ENCODE measurements at places on chromosomes 7 and 10. TPM values are rescaled to one million over a fixed set of nuclear protein-coding genes. Genes with fewer than 3 reads are reported as not detected.

GRCh38 chr10:76469675-76470074, 1038.3 kb downstream of the LRMDA start:
- DNase-seq = no peak

VWA2 gene
- total RNA-seq = 0.47 TPM

DNA sequence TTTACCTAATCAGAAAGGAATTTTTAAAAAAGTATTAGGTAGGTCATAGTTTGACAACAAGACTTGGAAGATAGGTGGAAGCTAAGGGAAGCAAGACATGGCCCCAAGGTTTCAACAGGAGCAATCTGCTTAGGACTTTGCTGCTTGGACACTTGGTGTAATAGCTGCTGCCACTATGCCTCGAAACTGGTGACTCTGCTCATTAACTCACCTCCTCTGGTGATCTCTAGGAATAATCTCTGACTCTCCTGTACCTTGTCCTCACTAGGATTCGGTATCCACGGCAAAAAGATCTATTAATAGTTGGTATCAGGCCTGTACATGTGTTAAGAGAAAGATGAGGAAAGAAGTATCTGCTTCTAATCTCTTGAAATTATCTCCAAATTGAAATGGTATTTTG, 53.1 kb downstream of the PTEN start:
- DNase-seq = no peak

DNA sequence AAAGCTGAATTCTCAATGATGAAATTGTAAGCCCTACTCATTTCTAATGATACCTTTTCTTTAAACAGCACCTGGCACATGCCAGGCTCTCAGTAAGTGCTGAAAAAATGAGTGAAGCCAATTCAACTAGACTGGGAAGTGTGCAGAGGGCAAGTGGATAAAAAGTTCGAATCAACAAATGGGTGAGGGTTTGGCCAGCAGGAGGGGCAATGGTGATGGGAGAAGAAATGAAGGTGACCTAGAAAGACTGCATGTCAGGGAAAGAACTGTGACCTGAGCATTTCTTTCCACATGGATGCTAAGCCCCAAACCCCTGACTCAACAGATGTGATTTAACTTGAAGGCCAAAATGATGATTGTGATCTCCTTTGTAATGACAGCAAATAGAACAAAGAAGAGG, 54.6 kb downstream of the DKK1 start:
- DNase-seq = no peak

Data from mucosa of descending colon (tissue), 3 donors.